PC-3 (cell line): ENCODE measurements at places on chromosomes 6 and 20.
A peak's percentile ranks its signal among the peaks of the same experiment; 100 is the strongest.

GRCh38 chr6:11724286-11724685 lies 54.3 kb downstream of the ADTRP start:
- no peak for DNase-seq

DNA sequence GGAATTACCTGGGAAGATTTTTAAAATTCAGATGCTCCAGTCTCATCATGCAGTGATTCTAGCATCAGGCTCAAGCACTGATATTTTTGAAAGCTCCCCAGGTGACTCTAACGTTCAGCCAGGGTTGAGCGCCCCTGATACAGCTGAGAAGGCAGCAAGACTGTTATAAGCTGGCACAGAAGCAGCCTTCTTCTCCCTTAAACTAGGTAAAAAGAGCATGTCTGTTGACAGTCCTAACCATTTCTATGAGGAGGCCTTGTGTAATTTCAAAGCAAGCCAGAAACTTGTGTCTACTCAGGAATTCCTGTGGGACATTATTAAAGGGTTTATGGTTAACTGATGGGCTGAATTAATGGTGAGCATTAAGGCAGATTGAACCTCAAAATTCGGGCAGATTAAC lies 141.9 kb downstream of the PDE7B start:
- DNase-seq = no peak

GRCh38 chr6:137046871-137047412 lies 2.2 kb upstream of the IL20RA start:
- DNase-seq = no peak

- peak; percentile 98 for DNase-seq
These were observed 121.4 kb downstream of the KIF13A start for GRCh38 chr6:17865798-17866725.

DNA sequence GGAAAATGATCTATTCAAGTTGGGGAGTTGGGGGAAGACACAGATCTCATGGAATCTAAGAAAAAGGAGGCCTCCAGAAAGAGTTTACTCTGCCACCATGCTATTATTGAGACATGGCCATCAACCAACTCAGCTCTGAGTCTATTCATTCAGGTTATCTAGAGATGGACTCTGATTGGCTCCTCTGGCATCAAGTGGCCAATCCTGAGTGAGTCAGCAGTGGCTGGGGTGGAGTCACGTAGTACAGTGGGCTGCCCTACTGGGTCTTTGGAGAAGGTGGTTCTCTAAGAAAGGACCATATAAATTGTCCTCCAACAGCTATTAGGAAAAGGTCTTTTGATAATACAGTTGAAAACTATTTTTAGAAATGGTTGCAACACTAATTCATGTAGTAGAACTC lies 42.1 kb downstream of the LYRM2 start:
- DNase-seq = peak; percentile 12
